Substantia nigra (tissue), 51 donors: ENCODE measurements at places on chromosomes 5 and 9.

- no peak for DNase-seq
Observed at GRCh38 chr9:90546200-90546599, 96.4 kb downstream of the DIRAS2 start.

DNA sequence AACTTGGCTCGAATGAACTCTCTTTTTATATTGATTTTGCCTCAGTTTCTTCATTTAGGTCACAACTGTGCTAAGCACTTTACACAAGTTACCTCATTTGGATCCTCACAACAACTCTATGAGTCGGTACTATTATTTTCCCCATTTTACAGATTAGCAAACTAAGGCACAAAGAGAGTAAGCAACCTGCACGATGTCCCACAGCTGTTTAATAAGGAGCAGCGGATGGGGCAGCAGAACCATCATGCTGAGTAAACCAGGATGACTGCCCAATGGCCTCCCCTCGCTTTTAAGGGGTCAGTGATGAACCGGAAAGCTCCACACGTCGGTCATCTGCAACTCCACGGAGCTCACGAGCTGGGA is 607 bp downstream of the PRELID2 start:
- DNase-seq, result no peak

- no peak for DNase-seq
Observed at GRCh38 chr9:68798423-68798822, 93.4 kb downstream of the PIP5K1B start.

DNA sequence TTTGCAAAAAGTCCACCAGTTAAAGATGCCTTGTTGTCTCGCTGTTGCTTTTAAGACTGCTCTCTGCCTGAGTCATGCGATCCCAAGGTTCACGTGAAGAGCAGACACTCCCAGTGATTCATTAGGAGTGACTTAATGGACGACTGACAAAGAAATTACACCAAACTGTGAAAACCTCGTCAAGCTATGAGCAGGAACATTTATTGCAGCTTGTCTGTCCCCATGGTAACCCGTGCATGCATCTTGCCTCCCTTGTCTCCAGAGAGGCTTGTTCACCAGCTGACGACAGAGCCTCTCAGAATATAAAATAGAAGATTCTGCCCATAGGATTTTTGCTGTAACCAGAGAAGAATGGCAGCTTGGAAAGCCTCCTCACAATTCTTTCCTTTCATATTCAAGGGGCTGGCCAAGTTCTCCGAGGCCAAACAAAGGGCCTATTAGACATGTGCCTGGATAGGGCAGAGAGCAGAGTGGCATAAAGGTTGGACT is 352.7 kb downstream of the SPOCK1 start:
- peak; percentile 50 for DNase-seq

- DNase-seq, result no peak
Observed at GRCh38 chr9:110125207-110125751, 82.7 kb downstream of the C9orf152 start.

- no peak for DNase-seq
Observed at GRCh38 chr5:179608131-179608581, 15.3 kb downstream of the HNRNPH1 start.

DNA sequence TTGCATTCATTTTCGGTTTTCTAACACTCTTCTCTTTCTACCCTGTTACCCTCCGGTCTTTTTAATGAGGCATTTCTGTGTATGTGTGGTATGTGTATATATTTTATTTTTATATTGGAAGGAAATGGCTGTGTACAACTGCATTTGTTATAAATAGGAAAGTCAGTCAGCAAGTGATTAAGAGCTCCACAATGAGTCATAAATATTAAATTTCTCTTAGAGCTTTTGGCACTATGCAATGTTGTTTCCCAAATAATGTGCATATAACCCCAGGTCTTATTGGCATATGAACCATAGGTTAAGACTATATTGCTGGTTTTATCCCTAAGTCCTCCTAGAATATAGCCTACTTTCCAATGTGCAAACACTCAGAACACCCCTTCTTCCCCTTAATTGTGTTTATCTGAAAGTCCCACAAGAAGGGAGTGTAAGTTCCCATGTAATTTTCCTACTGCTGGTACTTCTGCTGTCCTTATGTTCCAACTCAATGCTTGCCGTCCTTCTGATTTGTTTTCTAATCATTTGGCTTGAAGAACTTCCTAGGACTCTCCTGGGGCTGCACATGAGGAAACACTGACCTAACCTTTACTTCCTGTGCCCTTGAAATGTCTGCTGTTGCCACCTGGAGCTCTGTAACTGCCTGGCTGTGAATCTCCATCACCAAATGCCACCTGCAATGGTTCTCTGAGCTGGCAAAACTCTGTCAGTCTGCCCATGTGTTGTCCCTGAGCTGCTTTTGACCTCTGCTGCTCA is 65.5 kb upstream of the PCSK5 start:
- no peak for DNase-seq

GRCh38 chr9:73182928-73183327 is 31.3 kb downstream of the ANXA1 start:
- DNase-seq, result no peak
